Heart left ventricle (tissue), 16 donors: ENCODE measurements at places on chromosomes 7 and 10.

DNA sequence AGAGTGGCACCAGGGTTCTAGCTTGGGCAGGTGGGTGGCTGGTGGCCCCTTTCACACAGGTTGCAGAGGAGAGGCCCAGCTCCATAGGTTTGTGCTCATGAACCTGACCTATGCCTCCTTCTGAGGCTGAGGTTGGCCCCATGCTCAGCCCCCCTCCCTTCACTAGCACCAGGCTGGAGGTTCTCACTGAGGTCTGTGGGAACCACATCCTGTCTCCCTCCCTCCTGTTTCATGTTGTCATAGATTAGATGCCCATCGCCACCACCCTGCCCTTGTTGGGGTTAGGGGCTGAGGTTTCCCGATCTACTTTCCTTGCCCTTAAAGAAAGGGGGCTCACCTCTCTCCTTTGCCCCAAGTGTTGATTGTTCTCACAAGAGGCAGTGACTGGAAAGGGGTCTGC, 14.7 kb downstream of the NEUROG3 start:
- DNase-seq, result no peak

DNA sequence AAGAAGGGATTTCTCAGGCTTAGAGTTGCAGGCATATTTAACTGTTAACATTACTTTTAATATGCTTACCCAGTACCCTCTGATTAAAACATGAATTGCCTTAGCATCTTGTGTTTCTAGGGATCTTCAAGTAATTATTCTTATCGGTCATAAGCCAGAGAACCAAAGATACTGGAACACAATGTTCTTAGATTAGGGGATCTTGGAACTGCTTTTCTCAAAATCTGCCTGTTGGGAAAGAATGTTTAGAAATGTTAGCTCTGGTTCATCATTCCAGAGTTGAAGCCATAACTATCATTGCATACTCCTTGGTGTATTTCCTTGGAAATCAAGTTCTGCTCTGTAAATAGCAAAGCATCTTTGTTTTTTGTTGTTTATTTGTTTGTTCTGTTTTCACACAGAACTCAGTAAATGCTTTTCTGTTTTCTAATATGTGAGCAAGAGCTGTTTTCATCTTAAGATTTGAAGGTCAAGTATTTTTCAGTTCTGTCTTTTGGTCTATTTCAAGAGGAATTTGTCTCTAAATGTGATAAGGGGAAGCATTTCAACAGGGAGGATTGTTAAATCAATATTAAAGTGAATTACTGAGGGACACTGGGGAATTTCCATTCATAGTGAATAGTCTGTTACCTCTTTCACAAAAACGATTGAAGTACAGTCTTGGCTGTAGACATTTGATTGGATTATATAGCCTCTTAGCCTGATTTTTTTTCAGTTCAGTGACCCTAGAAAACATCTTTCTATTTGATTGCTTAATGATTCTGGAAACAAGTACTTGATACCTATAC, 103.2 kb upstream of the CYP26C1 start:
- DNase-seq, result no peak

DNA sequence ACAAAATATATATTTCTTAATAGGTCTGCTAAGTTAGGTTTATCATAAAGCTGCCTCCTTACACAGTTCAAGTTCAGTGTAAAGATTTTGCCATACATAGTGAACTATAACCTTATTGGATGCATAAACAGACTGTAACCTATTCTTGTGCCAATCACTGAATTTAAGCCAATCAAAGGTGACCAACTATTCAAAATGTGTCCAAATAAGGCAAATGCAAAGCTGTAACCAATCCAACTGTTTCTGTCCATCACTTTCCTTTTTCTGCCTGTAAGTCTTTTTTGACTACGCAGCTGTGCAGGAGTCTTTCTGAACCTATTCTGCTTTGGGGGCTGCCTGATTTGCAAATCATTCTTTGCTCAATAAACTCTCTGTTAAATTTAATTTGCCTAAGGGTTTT, 11.6 kb upstream of the DNMBP start:
- DNase-seq, result no peak

DNA sequence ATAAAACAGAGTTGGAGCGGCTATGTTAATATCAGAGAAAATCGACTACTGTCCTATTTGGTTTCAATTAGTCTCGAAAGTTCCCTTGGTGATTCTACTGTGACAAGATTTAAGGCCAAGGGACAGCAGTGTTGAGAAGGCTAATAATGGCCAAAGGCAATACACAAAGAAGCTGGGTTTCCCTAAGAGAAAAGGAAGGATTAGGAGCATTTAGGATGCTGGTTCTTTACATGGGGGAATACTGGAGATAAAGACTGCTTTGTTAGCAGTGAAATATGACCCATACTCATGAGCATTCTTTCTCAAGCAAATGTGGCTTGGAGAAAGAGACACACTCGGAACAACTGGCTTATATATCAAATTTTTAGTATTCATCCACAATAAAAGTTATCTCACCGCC, 32.2 kb downstream of the IQUB start:
- no peak for DNase-seq

DNA sequence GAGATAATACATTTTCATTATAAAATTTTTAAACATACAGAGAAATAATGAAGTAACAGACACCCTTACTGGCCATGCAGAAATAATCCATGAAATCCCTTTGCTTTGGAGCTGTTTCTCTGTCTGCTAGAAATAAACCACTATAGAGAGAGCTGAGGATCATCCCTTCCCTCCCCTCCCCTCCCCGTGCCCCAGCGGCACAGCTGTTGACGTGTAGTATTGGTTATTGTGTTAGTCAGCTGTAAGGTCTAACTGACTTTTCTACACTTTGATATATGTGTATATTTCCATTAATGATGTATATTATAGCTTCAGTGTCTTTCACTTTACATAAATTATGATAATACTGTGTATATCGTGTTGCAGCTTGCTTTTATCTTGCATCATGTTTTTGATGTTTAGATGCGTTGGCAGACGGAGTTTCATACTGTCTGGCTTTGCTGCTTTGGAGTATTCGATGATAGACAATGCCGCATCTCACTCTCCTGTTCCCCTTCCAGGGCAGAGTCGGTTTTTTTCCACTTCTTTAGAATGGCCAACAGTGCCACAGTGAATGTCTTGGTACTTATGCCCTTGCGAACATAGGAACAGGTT, 27.4 kb upstream of the GRID1 start:
- DNase-seq, result no peak

DNA sequence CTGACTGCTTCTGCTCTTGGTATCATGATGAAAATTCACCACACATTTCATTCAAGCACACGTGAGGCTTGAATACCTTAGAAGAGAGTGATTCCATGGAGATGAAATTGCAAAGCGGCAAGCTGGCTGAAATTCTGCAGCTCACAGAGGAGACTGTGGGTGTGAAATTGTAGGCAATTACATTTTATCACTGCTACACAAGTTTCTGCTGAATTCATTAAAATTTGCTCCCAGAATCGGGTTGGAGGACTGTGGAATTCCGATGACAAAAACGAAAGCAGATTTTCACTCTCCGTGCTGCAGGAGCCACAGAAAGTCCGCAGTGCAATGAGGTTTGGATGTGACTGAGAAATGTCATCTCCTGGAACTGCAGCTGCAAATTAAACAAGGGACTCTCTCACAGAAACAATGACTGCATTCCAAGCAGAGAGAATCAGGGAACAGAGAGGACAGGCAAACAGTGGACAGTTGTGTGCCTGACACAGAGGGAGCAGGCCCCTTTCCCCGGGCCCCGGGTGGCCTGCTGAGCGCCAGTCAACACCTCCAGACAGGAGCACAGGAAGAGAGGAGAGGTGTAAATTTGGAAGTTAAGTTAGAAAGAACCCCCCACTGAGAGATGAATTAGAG, 109.1 kb downstream of the C10orf90 start:
- no peak for DNase-seq

GRCh38 chr10:130171196-130171595, 35.0 kb downstream of the GLRX3 start:
- no peak for DNase-seq
